ENCODE measurements at places on chromosomes 6 and 20.

- no peak for DNase-seq
Observed at GRCh38 chr20:62011938-62012534, 53.6 kb downstream of the TAF4 start.

- DNase-seq: no peak
Observed at GRCh38 chr20:57505979-57506378, 19.0 kb downstream of the CTCFL start.

- DNase-seq: no peak
Observed at GRCh38 chr20:52129611-52130010, 62.0 kb downstream of the ZFP64 start.

DNA sequence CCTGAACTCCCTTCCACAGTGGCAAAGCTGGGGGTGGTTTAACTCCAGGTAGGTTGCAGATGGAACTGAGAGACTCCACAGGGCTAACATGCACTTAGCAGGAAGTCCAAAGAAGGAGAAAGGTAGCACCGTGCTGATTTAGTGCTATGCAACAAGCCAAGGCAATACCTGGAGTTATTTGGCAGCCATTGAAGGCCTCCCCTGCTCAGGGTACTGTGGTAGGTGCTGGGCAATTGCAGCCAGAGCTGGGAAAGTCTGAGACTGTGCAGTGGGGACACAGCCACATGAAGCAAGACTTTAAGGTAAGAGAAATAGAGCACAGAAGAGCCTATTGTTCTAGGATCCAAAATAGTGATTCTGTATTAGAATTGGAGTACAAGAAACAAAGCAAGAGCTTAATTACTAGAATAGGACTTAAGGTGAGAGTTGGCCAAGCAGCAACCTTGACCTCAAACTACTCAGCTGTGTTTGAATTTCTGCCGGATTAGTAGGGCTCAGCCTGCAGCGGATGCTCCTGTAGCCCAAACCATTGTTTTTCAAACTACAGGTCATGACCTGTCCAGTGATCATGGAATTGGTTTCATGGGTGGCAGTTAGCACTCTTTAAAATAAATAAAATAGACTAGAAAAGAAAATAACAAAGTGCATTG, 80.8 kb upstream of the STMND1 start:
- no peak for DNase-seq

DNA sequence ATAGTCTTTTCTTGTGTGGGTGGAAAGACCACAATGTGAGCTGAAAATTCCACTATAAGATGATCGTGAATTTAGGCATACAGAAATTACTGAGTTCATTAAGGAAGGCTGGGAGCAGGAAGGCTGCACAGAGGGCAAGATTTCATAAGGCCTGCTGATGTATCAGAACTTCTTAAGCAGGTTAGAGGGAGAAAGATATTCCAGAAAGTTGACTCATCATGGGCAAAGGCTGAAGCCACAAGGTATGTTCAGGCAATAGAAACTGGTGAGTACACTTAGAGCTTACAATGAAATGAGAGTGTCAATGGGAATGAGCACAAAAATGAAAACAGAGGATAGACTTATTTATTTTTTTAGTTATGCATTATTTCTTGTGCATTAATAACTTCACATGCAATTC, 618.6 kb downstream of the CBLN4 start:
- DNase-seq: no peak

DNA sequence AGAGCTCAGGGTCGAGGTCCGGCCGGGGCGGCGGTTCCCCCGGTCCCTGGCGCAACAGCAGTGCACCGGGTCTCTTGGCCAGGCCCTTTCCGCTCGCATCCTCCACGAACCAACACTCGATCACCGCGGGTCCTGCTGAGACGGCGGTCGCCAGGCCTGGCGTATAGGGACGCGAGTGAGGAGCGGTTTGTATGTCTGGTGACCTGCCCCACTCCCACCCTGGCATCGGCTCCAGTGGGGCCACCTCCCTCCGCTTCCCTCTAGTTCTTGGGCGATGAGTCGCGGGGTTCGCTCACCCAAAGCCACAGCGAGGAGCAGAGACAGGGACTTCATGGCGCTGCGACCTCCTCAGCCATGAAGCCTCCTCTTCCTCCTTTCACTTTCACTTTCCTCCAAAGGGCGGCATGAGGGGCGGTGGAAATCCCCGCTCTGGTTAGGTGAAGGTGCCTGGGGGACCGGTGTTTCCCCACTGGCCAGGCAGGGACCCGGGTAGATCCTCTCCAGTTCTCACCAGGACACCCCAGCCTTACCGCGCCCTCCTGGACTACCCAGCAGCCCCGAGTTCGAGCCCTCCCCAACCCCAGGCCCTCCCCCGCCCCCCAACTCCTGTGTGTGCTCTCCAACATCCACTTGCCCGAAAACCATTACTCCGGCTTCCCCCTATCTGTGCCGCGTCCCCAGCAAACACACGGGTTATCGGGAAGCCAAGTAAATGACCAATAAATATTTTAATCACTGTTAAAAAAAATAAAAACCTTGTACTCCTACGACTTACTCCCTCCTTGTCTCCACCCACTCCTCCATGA, at the start of gene TAPBP:
Gene TAPBP, minus strand, starts transcription at position 370 of the 806 bp plus-strand sequence. Its CDS starts 37 bp downstream, at position 333.
- DNase-seq: peak; percentile 72

DNA sequence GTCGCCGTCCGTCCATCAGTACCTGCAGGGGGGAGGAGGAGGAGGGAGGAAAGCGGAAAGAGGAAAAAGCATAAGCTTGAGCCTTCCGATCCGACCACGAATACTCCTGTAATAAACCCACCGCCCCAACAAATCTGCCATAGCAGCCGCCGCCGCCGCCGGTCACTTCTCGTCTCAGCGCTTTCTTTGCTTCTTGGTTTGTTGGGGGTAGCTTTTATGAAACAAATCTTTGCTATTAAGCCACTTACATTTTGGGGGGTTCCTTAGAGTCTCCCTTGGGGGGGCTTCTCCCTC, 277 bp downstream of the ADGRB3 start:
- DNase-seq: no peak

DNA sequence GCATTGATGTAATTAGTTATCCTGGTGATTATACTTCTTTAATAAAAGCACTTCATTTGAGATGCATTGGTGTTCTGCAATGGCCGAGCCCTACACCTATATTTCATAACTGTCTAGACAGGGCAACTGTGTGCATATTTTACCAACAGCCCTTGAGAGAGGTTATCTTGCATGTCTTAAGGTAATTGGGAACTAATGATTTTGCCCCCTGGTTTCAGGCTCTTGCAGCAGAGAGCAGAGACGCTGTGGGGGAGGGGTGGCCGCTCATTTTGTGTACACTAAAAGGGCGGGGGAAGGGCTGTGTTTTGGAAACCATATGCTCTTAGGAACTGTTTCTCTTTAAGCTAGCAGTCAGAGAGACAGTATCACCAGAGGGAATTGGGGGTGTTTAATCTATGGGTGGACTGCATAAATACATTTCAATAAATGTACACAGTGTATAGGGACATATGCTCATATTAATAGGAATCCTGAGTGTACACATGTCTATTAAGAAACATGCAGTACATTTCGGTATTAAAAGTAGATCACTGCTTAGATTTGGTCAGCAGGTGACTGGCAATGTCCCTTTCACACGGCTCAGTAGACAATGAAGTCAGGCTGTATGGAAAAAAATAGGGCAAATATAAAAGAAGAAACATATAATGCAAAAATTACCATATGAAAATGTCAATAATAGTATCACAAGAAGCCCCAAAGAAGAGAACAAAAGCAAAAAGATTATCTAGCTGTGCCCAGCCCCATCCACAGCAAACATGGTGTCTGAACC, 402.9 kb upstream of the CITED2 start:
- DNase-seq: no peak

GRCh38 chr20:56343861-56344381, 14.9 kb upstream of the FAM210B start:
- DNase-seq: peak; percentile 34

- no peak for DNase-seq
Observed at GRCh38 chr6:95518630-95519227, 58.6 kb upstream of the MANEA start.

DNA sequence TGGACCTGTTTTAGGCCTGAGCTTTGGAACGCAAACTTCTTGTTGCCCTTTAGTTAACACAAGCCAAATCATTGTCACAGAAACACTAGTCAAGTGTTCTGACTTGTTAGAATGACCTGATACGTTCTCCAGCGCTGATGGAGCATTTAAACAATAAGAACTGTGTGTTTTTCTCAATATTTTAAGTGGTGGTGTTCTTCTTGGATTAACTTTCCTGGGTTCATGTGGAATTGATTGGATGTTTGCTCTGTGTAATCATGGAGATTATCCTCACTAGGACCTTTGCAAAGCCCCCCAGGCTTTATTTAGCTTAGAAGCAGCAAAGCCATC, 1.6 kb downstream of the LRRC1 start:
- DNase-seq: no peak

- no peak for DNase-seq
Observed at GRCh38 chr6:34581561-34581920, 25.4 kb upstream of the SPDEF start.

DNA sequence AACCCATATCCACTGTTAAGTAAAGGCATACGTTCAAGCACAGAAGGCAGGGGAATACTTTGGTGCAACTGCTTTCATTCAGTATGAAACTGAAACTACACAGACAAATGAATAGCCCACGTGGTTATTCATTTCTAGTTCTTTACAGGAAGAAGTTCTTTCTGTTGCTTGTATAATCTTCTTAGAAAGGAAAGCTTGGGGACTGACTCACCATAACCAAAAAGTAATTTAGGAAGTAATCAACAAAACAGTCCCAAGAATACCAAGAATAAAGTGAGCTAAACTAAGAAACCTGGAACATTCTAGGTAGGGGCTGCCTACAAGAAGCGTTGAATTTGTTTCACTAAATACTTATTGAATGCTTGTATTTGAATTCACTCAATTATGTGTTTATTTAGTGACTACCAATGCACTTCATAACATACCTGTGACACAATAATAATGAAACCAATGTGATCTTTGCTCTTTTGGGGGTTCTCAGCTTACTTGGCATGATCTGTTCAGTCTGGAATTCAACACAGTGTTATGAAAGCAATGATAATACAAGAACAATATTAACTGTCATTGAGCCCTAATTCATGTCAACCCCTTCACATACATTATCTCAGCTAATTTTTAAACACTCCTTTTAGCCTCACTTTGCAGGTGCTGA, 25.1 kb upstream of the KIAA0408 start:
- no peak for DNase-seq

GRCh38 chr6:43296780-43297497, 1.1 kb upstream of the SLC22A7 start:
- DNase-seq: no peak

- DNase-seq: no peak
Observed at GRCh38 chr6:42727087-42727611, 4.8 kb upstream of the PRPH2 start.

DNA sequence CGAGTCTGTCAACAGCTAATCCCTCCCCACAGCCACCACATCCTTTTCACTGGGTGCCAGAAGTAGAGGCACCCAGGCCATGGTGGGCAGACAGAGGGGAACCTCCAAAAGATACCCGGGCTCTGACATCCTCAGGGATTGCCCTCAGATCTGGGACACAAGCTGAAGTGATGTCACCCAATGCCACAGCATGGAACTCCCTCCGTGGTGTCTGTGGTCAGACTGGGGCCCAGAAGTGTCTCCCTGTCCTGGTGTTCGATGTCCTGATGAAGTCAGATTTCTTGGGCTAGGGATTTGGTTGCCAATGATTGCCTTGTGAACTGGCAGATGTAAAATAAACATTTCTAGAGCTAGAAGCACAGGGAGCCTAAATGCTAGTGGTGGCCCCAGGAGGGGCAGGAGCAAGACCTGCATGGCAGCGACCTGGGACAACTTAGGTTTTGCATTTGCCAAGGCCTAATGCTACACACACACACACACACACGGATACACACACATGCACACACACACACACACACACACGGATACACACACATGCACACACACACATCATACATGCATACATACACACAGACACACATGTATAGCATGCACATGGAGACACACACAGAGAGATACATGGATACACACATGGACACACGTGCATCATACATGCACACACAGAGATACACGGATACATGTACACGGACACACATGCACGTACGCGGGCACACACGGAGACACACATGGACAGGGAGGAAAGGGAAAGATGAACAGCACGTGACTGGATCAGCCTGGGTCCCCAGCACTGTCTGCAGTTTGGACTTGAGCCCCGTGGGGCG, 221.0 kb downstream of the NFATC2 start:
- DNase-seq: no peak

DNA sequence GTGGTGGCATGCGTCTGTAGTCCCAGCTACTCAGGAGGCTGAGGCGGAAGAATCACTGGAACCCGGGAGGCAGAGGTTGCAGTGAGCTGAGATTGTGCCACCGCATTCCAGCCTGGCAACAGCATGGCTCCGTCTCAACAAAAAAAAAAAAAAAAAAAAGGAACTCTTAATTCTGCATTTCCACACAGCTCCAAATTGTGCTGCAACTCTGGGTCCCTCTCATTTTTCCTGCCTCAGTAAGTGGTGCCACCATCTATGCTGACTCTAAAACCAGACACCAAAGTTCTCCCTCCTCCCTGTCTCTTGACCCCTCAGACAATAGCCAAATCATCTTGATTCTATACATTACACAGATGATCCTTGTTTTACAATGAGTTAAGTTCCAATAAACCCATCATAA, 133.9 kb downstream of the BTBD9 start:
- no peak for DNase-seq

DNA sequence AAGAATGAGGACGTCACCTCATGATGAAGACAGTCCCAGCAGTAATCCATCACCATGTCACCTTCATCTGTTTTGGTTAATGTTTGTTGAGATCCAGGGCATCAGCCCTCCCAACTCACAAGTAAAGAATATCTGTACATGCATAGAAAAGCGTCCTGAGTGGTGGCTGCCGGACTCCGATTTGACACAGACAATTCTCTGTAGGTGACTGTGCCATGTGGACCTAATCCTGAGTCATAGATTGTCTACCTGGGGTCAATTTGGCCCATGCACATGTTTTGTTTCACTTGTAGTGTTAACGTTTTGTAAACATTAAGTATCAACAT, 168.4 kb upstream of the UST start:
- DNase-seq: no peak

DNA sequence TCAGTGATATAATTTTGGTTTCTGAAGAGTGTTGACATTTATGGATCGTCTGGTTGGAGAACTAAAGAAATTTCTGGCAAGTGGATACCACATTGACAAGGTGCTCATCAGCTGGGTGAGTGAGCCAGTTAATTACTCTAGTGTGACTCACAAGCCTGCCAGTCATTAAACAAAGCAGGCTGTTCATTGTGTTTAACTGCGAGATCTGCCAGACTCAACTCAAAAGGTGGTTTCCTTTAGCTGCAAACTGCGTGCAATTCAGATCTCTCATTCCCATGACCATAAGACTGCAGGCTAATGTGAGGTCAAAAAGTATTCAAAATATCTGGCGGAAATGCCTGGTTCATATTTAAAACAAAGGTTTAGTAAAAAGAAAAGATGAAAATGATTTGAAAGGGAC, 32.5 kb upstream of the IYD start:
- DNase-seq: no peak

GRCh38 chr6:11616200-11616611, 78.7 kb downstream of the TMEM170B start:
- no peak for DNase-seq

All from stimulated activated CD4-positive, alpha-beta T cell treated with anti-CD3 and anti-CD28 coated beads, Interleukin-12 subunit alpha, Interleukin-12 subunit beta, amount 100 ng/mL, for 48 hours (primary cell).